NCI-H1092 (cell line): ENCODE measurements at places on chromosomes 5 and 9.

DNA sequence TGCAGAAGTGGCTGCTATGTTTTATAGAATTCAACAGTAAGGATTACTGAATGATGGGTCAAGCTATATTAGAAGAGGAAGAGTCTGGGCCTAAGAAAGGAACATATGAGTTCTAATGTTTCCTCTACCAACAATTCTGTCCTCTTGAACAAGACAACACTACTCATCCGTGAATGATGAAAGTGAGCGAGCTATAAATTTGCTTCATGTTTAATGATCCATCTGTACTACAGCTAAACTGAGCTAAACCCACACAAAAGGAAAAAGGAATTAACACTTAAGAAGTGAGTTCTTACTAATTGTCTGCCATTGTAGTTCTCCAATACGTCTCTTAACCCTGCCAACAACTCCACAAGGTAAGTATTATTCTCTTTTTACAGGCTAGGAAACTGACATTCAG, 204.4 kb downstream of the GLIS3 start:
- no peak for DNase-seq

- DNase-seq: no peak
These were observed 125.6 kb upstream of the ZNF608 start for GRCh38 chr5:124872086-124872485.

DNA sequence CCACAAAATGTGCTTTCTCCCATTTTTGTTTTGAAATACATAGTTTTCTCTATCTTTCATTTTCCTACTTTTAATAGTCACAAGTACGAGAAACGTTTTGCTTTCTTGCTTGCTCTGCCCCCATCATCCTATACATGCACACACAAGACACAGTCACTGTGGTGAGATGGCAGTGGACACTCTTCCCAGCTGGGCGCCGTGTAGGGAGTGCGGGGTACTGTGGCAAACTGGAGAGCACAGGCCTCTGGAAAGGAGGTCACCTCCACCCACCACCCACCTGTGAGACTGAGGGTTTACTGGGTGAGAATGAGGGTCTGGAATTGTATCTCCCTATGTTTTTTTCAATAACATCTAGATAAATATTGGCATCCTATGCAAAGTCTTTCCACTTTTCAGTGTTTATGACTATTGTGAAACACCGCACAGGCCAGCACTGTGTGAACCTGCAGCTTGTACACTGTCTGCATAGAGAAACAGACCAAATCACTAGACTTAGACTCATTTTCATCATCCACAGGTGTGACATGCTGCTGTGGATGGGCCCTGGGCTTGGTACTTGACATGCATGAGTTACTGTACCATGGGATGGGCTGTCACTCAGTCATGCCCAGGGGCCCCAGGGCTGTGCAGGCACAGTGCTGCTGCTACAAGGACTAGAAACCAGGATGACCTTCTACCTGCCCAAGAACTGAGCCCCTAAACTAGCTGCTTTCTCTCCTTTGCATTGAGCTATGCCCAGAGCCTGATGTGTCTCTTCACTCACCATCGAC, 118.1 kb upstream of the LMX1B start:
- DNase-seq: no peak

DNA sequence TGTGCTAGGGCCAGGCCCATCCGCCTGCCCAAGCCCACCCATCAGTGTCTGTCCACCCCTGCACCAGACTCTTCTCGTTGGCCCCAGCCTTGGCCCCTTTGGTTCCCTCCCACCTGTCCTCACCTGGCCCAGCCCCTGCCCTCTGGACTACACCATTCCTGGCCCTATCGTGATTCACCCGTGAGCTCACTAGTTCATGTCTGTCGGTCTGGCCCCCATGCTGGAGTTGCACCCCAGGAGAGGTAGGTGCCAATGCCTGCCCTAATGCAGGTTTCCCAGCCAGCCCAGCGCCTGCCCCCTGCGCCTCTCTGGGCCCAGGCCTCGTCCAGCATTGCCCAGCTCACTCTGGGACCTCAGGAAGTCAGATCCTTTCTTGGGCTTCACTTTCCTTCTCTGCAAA, 115.4 kb upstream of the LMX1B start:
- DNase-seq: no peak

DNA sequence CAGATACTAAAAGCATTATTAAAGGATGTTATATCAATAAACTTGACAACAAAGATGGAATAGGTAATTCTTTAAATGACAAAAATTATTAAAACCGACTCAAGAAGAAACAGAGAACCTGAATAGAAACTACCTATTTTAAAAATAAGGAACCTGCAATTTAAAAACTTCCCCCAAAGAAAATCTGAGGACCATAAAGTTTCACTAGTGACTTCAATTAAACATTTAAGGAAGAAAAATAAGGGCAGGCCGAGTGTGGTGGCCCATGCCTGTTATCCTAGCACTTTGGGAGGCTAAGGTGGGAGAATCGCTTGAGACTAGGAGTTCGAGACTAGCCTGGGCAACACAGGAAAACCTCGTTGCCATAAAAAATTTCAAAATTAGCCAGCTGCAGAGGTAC, 99.6 kb downstream of the FANCC start:
- DNase-seq: no peak

GRCh38 chr5:155912291-155912690, 414.7 kb upstream of the SGCD start:
- peak; percentile 13 for DNase-seq

GRCh38 chr5:146034127-146034526, 71.2 kb downstream of the PLAC8L1 start:
- no peak for DNase-seq

GRCh38 chr9:38141746-38142591, 72.9 kb upstream of the SHB start:
- no peak for DNase-seq

GRCh38 chr9:127768698-127769097, 9.8 kb downstream of the SH2D3C start:
- no peak for DNase-seq

DNA sequence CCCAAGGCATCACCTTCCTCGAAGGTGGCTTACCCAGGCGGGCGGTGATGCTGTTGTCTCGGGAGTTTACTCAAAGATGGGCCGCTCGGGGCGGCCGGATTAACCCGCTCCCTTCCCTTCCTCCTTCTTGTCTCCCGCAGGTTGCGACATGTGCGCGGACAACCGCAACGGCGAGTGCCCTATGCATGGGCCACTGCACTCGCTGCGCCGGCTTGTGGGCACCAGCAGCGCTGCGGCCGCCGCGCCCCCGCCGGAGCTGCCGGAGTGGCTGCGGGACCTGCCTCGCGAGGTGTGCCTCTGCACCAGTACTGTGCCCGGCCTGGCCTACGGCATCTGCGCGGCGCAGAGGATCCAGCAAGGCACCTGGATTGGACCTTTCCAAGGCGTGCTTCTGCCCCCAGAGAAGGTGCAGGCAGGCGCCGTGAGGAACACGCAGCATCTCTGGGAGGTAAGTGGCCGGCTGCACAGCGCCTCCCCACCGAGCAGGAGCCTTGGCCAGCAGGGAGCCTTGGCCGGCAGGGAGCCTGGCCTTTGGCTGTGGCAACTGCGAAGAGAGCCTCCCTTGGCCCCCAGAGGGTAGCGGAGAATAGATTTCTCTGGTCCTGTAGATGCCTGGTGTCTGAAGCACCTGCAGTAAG, 10.6 kb downstream of the PRDM6 start:
- DNase-seq: no peak

- no peak for DNase-seq
These were observed 15.1 kb upstream of the PHF19 start for GRCh38 chr9:120891884-120892747.

DNA sequence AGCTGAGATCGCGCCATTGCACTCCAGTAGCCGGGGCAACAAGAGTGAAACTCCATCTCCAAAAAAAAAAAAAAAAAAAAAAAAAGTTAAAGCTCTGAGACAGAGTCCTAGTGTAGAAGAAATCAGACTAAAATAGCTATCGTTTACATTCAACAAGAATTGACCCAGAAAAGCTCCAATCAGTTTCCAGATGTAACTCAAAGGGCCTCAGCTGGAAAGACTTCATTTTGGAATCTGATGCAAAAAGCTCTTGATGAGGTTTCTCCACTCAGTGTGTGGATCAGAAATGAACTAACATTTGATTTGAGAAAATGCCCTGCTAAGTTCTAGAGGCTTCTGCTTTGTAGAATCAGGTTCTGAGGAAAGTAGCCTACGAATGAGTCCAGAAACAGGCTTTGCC, 7.2 kb upstream of the C1QTNF2 start:
- no peak for DNase-seq

GRCh38 chr9:135647884-135648283, 8.5 kb upstream of the GLT6D1 start:
- no peak for DNase-seq

DNA sequence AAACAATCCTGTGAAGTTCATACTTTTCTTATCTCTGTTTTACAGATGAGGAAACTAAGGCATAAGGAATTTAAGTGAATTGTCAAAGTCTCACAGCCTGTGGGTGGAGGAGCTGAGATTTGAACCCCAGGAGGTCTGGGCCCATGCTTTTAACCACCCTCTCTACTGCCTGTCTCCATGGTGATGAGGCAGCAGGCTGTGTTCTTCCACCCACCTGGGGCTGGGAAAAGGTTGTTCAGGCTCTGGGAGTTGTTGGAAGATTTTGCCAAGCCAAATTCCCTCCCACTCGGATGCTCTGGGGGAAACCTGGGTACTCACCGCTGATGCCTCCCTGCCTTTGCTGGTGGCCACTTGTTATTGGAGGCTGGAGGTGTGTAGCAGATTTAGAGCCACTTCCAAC, 18.3 kb upstream of the SYNPO start:
- no peak for DNase-seq

- no peak for DNase-seq
These were observed 4.1 kb downstream of the AKNA start for GRCh38 chr9:114383521-114384231.

DNA sequence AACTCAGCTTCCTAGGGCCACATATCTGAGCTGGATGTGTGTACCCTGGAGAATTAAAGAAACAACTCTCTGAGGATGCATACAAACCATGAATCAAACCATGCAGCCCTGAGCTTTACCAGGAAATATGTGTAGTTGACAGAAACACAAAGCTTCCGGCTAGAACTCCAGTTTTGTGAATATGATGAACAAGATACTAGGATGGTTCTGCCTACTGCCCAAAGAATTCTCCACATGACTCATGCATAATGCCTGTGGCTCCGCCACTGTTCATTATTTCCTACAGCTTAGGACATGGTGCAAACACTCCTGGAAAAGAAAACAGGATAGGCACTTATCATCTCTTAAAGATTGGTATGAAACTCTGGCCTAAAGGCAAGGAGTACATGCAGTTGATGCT, 343.4 kb downstream of the DNAH5 start:
- no peak for DNase-seq

GRCh38 chr9:84969084-84969483, 299.6 kb downstream of the NTRK2 start:
- DNase-seq: no peak

GRCh38 chr9:15294604-15295003, 12.4 kb downstream of the TTC39B start:
- DNase-seq: no peak
